Stimulated activated CD8-positive, alpha-beta memory T cell treated with anti-CD3 and anti-CD28 coated beads, Interleukin-4, amount 100 ng/mL, for 24 hours (primary cell): ENCODE measurements at places on chromosomes 11 and 22.

- peak; percentile 30 for DNase-seq
These were observed 282 bp downstream of the PC start for GRCh38 chr11:66957971-66958231.

- no peak for DNase-seq
These were observed 904 bp downstream of the C2CD3 start for GRCh38 chr11:74169738-74170458.

DNA sequence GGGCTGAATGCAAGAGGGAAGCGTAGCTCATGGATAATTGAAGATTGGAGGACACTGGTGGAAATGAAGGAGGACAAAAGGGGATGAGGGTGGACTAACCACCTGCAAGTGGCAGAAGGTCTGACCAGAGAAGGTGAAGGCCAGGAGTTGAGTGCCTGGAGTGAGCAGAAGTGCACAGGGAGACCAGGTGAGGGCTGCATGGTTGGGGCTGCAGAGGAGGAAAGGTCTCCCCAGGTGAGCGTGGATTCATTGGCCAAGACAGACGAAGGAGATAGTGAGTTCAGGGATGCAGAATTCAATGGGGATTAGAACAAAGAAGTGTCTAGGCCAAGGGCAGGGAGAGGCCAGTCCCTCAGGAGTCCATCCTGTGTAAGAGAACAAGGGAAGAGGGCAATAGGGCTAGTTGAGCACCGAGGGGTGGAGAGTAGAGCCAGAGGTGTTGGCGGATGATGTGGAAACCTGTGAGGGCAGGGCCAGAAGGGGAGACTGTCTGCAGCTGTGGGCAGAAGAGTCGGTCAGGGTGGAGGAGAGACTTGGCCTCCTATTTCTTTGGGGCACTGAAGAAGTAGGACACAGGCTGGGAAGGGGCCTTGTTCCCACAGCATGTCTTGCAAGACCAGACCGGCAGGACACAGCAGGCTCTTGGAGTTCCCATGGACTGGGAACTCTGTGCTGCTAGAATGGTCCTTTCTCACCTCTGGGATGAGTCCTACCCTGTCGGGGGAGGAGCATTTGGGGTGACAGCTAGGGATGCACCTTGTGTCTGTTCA is 6.7 kb downstream of the TRIM29 start:
- no peak for DNase-seq

DNA sequence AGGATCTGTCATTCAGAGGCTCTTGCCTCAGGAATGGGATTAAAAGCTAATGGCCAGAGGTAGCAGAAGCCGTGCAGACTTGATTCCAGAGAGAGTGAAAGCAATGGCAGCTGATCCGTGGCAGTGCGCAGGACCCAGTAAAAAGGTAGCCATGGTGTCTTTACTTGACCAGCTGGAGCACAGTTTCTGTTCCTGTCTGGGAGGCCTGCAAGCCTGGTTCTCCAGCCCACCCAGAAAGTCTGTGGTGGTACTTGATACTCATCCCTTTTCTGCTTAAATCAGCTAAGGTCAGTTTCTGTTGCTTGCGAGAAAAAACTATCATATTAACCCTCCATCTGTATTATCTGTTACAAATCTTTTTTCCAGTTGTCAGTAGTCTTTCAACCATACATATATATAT is 86.7 kb downstream of the RPS6KA4 start:
- no peak for DNase-seq

DNA sequence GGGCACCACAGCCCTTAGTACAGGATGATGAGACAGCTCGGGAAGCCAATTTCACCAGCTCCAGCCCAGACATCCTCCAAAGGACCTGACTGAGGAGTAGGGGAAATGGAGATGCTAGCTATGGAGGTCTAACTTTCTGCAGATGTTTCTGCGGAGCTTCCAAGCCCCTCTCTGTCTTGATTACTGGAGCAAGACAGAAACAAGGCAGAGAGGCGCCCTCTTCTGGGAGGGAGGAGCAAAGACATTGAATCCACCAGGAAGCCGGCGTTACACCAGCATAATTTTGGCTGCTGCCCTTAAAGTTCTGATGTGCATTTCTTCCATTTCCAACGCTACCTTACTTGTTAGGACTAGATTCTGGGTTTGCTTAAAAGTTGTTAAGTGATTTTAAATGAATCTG is 107.3 kb upstream of the HSD17B12 start:
- no peak for DNase-seq

- no peak for DNase-seq
These were observed 38.3 kb downstream of the PIK3IP1 start for GRCh38 chr22:31253949-31254348.

DNA sequence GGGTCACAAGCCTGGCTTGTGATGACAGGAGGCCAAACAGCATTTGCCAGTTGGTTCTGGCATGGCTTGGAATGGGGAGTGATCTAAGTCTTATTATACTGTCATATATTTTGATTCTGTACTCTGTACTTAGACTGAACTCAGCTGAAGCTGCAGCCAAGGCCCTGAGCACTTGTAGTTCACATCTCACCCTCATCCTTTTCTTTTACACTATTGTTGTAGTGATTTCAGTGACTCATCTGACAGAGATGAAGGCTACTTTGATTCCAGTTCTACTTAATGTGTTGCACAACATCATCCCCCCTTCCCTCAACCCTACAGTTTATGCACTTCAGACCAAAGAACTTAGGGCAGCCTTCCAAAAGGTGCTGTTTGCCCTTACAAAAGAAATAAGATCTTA is 843 bp downstream of the OR56B1 start:
- DNase-seq: no peak

DNA sequence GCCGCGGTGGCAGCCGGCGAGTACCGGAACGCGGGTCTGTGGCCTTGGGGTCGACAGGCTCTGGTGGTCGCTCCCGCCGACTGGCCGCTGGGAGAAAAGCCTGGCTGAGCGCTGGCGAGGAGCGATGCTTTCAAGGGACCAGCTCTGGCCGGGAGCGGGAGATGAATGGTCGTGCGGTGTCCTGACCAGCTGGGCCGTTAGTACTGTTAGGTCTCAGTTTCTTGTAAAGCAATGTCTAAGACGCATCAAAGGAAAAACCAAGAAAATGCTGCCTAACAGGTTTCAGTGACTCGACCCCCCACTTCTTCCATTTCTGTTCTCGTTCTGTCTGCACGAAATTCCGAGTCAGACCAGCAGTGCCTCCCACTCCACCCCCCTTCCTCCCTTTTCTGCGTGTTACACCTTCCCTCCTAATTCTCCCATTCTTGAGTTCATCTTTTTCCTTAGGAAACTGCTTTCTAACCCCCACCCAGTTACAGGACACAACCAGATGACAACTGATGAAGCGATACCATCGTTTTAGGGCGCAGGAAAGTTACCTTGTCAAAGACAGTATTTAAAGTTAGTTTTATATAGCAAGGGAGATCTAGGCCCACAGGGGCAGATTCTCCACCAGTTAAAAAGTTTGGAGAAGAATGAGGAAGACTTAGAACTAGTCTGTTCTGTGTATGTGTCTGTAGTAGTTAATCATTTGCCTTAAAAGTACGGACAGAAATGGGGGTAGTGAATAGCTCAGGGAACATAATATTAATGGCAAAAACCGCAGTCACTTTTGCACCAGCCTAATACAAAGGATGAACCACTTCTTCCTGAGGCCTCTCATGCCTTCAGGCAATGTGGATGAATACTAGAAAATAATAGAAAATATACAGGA is 1.0 kb downstream of the CUL5 start:
- DNase-seq: no peak

DNA sequence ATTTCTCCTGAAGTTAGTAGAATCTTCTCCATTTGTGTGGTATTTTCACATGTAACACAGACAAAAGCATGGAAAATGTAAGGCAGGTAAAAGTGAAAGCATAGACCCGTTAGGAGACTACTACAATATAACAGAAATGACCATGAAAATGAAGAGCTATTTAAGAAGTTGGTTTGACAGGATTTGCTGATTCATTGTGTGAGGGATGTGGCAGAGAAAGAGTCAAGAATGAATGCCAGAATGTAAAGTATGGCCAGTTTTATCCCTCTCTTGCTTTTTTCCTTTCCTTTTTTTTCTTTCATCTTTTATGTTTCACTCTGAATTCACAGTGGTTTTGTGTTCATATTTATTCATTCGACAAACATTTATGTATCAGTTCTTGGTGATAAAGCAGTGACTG is 115.9 kb downstream of the ARFGAP2 start:
- no peak for DNase-seq

GRCh38 chr11:45534132-45534531 is 131.3 kb downstream of the CHST1 start:
- no peak for DNase-seq

DNA sequence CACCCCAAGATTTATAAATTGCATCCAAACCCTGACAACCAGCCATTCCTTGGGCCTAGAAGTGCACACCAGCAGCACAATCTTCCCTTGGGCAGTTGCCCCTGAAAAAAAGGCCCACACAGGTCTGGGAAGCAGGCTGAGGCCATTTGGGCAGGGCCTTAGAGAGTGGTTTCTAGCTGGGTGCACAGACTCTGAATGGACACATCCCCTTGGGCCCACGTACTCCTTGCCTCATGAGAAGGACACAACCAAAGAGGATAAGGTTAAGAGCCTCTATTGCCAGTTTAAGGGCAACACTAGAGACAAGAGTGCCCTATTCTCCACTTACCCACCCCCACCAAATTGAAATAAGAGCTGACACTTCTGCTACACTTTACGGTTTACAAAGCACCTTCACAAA is 933 bp upstream of the PANX3 start:
- DNase-seq: no peak

DNA sequence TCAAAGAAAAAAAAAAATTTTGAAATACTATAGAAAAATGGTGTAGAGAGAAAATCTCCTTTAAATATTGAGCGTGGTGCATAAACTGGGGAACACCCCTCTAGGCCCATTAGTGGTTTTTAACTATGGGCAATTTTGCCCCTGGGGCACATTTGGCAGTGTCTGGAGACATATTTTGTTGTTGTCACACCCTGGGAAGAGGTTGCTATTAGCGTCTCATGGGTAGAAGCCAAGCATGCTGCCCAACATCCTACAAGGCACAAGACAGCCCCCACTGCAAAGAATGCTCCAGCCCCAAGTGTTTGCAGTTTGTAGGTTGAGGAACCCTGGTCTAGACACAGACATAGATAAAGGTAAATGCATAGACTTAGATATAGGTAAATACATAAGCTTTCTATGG is 92.6 kb downstream of the KIAA1671 start:
- no peak for DNase-seq

DNA sequence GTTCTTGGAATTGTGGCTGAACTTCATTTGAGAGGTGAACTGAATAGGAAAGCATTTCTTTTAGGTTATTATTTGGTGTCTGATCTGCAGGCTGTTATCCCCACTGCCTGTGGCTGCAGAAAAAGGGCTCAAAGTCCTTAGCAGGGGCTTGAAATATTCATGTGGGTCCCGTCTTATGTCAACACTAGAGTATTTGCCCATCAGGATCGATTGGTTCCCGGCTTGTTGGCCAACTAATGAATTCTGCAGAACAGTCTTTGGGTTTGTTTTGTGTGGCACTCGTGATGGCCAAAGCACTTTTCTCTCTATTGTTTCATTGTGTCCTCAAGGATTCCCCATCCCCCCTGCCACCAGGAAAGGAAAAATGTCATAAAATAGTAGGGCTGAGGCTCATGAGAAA is 211.9 kb downstream of the MYO18B start:
- no peak for DNase-seq

DNA sequence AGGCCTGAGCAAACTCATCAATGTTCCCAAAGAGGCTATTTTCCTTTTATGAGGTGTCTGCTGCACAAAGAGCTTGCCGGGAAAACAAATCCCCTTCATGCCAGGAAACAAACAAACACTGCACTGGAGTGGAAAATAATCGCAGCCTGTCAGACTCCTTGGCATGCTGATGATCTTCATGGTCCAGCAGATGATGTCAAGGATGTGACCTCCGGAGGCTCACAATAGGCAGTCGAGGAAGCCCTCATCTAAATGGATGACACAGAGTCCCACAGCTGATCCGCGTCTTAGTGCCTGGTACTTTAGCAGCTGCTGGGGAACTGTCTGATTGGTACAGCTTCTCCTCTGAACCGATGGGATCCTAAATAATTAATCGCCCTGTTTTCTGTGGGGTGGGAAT is 187.6 kb downstream of the TENM4 start:
- DNase-seq: no peak

DNA sequence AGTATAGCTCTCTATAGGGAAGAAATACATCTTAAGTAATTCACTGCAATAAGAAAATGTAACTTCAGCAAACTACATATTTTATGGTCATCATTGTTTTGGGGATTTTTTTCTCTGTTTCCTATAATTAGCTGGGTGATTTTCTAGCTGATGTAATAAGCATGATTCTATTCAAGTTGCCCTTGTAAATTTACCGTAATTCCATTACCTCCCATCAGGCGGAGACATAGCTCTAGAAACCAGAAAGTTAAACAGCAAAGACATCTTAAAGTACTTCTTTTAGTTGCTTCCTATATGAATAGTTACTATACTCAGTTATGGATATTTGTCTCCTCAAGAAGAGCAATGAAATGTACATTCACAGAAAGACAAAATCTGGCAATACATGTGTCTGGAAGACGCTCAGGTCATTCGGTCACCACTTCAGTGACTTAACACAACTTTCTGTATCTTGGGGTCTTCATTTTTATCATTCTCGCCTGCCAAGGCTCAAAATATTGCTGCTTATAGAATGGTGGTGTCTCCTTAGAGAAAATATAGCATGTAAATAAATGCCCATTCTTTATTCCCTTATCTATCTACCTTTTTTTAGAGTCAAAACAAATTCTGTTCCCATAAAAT is 239.9 kb upstream of the ZC3H12C start:
- DNase-seq: no peak

GRCh38 chr11:123474994-123475393 is 44.9 kb downstream of the GRAMD1B start:
- DNase-seq: no peak

DNA sequence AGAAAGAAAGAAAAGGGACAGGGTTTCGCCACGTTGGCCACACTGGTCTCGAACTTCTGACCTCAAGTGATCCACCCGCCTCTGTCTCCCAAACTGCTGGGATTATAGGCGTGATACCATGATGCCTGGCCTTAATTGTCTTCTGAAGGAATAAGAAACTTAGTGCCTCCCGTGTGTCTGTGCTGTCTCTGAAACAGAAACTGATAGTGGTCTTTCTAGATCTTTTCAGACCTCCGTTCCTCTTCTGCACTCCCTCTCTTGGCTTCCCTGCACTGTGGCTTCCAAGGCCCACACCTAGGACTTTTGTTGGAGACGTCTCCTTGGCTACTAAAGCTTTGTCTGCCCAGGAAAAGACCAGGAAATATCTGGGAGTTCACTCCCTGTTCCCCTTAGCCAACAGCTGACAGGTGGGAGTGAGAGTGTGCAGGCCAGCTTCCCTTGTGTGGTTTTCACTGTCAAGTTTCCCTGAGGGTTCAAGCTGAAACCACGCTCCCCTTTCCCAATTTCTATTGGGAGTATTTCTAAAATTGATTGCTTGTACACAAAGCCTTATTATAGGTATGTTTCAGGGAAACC is 10.1 kb upstream of the HTR3B start:
- no peak for DNase-seq

GRCh38 chr22:35593071-35593890 is 23.8 kb downstream of the MB start:
- no peak for DNase-seq

GRCh38 chr22:40009292-40009774 is 14.6 kb downstream of the FAM83F start:
- no peak for DNase-seq

- no peak for DNase-seq
These were observed 87.4 kb upstream of the SHISAL1 start for GRCh38 chr22:44399906-44400762.

GRCh38 chr11:79196950-79197349 is 243.9 kb downstream of the TENM4 start:
- no peak for DNase-seq
